ENCODE measurements at places on chromosomes 3 and 15.
A peak's percentile ranks its signal among the peaks of the same experiment; 100 is the strongest.

DNA sequence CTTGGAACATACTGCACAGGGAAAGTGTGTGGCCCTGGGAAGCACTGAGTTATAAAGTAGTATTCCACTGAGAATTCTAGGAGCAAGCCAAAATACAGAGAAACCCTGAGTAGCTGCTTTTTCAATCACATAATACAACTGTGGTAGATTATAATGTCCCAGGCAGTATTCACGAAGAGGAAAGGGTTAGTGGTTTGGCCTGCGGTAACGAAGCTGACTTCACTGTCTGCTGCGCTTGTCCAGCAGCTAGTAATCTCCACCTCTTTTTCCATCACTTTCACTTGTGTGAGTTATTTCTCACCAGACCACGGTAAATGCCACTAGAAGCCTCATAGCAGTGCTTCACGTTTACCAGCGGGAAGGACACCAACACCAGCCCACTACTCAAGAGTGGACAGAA, 34.4 kb downstream of the RPL39L start:
- DNase-seq = no peak

DNA sequence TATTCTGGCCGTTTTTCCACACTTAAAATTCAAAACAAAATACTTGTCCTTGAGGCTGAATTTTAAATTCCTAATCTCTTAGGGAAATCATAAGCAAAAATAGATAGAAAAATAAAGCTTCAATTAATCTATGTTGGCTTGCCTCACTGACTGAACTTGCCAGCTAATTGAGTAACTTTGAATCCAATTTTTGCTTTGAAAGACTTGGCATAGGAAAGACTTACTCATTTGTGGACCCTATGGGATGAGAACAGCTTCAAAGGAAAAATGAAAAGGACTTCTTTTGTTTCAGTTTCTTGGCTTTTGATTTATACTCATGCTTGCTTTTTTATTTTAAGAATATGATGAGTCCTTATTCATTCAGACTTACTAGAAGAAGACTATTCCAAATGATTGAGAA, 370.7 kb upstream of the RARB start:
- DNase-seq = no peak

- DNase-seq = no peak
Observed at GRCh38 chr3:168220556-168220955, 124.8 kb upstream of the GOLIM4 start.

DNA sequence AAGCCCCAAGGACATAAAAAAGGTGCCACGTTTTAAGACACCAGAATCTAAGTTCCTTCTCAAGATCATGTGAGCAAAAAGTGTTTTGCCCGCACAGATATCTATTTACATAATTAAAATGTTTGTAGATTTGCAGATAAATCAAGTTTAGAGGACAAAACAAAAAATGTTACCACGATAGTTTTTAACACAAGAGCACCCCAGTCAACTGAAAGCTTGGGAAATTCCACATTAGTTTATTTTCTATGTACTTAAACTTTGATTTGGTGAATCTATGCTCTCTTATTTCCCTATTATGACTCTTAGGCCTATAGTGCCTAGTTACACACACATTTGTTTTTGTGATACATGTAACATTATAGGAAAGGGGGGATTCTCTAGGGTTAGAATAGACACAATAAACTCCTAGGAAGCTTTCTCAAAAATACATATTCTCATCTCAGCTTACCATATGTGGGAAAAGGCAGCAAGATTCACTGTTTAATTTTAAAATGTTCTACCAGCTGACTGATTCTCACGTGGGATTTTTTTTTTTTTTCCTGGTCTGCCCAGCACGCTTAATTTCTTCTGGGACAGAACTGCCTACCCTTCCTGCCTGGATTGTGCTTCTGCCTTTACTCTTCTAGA, 8.4 kb upstream of the LEKR1 start:
- no peak for DNase-seq

DNA sequence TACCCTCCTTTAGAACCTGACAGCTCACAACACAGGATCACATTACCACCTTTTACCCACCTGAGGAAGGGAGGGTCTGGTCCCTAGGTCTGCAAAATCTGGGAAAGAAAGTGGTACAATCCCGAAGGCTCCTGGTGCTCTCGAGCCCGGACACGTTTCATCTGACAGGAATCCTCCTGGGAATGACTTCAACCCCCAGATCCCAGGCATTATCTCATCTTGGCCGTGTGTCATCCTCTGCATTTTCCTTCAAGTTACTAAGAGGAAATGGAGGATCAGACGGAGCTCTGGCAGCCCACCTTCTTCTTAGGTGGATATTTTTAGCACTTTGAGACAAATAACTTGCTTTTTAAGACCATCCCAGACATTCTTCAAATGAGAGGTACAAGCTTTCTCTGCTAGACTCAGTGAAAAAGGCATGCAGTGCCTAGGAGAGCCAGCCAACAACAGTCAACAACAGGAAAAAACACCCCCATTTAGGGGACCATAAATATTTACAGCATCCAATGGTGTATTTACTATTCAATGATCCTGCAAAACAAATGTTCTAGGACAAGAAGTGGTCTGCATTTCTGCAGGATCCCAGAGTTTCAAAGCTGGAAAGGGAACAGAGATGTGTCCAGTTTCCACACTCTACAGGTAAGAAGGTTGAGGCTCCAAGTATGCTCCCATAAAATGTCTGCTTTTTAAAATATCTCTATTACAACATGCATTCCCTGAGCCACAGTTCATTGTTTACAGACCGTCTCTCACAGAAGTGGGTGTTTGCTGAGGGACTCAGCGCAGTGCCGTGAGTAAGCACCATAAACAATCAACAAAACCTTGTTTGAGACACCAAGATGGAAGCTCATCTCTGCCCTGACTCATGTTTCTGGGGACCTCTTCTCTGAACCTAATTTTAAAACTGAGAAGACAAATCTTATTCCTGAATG, 38.3 kb upstream of the ARHGEF3 start:
- DNase-seq = peak; percentile 32

DNA sequence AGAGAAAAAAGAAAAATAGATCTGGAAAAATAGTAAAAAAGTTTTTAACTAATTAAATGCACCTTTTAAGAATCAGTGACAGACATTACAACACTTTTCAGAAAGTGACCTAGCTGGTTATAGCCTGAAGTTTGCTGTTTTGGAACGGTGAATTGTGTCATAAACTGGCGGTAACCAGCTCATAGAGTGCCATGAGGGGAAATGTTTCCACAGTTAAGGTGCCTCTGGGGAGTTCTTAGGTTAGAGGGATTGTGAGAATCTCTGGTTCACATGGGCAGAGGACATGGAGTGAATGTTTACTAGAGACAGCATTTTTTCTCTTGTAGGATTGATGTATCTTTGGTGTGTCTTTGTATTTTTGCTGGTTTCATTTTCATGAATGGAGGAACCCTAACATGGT, 2.8 kb downstream of the TBC1D23 start:
- no peak for DNase-seq

DNA sequence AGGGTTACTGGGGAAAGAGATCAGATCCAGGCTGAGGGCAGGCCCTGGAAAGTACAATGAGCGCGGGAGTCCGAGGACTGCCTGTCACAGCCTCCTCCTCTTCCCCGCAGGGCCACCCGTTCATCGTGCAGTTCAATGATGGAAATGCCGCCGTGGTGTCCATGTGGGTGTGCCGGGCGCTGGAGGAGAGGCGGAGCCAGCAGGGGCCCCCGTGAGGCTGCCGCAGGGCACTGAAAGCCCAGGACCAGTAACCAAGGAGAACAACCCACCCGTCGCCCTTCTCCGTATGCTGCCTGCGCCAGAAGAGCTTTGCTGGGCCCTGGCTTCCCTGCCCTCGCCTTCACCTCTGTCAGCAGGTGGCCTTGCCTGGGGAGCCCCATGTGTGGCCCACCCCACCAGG, 18.8 kb upstream of the SKOR1 start:
- no peak for DNase-seq

DNA sequence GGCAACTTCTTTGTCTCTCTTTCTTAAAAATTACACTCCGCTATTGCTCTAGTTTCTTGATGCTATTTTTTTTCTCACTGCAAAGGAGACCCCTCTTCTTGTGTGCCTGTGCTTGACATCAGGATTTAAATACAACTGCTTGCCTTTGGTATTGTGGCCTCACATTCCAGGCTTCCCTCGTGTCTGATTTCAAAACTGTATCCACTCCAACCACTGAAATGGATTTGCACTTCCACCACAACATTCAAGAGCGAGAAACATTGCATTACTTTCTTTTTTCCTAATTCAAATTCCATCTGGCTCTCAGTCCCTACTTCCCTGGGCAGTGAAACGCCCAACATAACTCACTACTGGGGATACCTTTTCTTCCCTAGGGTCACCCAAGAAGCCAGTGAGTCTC, 50.4 kb upstream of the PXYLP1 start:
- DNase-seq = no peak

DNA sequence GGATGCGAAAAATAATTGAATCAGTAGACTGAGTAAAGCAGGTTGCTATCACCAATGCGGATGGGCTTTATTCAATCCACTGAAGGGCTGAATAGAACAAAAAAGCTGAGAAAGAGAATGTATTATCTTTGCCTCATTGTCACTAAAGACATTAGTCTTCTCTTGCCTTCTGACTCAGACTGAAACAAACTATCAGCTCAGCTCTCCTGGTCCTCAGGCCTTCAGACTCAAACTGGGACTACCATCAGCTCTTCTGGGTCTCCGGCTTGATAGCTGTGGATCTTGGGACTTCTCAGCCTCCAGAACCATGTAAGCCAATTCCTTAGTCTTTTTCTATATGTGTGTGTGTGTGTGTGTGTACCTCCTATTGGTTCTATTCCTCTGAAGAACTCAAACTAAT, 12.6 kb downstream of the IFT57 start:
- no peak for DNase-seq

GRCh38 chr15:44347495-44347894, 59.0 kb downstream of the GOLM2 start:
- no peak for DNase-seq

DNA sequence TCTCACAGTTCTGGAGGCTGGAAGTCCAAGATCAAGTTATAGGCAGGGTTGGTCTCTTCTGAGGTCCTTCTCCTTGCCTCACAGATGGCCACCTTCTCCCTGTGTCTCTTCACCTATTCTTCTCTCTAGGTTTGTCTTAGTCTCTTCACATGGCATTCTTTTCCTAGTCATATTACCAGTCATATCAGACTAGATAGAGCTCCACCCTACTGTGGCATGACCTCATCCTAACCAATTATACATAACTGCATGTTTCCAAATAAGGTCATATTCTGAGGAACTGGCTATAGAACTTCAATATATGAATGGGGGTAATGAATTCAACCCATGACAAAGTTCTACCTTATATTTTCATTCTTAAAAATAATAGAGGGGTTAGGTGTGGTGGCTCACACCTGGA, 196.4 kb upstream of the UBE3A start:
- no peak for DNase-seq
